ENCODE measurements at places on chromosomes 12 and 14. TPM values are rescaled to one million over a fixed set of nuclear protein-coding genes. Genes with fewer than 3 reads are reported as not detected.

Gene AQP2
- 242 TPM for polyA plus RNA-seq

Gene TEAD4
- 9.4 TPM for polyA plus RNA-seq

Gene PLCZ1
- 0.23 TPM for polyA plus RNA-seq

Gene ANO2
- polyA plus RNA-seq, result 1.8 TPM

Gene P2RX2
- 1.6 TPM for polyA plus RNA-seq

Gene SYNJ2BP
- polyA plus RNA-seq, result 25.2 TPM

Gene KCNMB4
- 18.6 TPM for polyA plus RNA-seq

Gene CDH24
- polyA plus RNA-seq, result 37.3 TPM

- DNase-seq, result peak; percentile 12
Measured at GRCh38 chr12:101642115-101643067, 47.6 kb downstream of the MYBPC1 start.

DNA sequence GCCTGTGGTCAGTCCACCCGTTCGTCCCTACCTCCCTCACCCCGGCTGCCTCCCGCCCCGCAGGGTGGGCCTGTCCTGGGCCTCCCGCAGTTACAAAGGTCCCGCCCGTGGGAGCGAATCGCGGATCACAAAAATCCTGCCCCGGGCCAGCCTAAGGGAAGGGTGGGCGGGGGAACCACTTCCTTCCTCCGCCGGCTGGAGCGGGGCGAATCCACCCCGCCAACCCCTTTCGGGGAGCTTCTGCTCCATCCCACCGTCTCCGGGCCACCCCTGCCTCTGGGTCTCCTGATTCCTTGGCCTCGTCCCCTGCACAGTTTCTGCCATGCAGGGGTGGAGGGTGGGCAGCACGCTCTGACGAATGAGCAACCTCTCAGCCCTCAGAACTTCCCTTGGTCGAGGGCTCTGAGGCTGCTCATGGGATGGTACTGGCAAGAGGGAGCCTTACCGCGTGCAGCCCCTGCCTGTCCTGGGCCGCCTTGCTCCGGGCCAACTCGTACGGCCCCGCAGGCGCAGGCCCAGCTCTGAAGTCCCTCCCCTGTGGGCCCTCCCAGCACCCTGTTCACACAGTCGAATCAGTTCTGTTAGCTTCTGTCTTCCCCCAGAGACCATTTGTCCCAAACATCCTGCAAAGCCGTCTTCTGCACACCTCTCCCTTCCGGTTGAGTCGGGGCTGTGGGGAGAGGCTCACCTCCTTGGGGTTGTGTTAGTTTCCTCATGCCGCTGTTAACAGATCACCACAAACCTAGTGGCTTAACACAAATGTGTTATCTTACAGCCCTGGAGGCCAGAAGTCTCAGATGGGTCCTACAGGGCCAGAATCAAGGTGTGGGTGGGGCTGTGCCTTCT, 589 bp upstream of the HVCN1 start:
- DNase-seq, result no peak

- DNase-seq, result no peak
Measured at GRCh38 chr12:94586589-94587259, 63.6 kb downstream of the TMCC3 start.

GRCh38 chr14:23310546-23310945, 3.9 kb downstream of the BCL2L2 start:
- DNase-seq, result no peak

DNA sequence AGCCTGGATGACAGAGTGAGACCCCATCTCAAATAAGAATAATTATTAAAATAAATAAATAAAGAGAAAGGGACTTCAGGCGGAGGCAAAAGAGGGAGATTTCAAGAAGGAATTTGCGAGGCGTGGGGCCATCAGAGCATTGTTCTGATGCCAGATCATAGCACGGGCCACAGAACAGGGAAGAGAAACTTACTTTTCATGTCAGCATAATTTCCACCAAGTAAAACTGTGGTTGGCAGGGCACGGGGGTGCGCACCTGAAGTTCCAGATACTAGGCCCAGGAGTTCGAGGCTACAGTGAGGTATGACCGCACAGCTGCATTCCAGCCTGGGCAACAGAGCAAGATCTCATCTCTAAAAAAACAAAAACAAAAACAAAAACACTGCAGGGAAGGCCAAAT, 11.0 kb upstream of the PLBD1 start:
- no peak for DNase-seq

DNA sequence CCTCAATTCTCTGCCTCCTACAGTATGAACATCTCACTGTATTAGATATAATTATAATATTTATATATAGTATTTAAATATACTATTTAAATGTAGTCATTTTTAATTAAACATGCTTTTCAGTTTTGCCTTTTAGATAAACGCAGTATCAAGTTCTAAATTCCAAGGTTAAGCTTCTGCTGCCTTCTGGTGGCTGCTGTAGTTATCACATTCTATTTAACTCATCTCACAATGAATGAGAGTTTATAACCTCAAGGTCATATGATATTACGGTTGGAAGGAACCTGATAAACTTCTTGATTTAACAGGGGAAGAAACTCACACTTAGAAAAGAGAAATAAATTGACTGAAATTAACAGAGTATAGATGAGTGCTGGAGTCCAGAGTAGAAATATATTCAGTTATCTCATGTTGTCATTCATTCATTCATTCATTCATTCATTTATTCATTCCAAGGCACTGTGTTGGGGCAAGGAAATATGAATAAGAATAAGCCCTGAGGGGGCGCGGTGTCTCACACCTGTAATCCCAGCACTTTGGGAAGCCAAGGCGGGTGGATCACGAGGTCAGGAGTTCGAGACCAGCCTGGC, 31.9 kb downstream of the GUCY2C start:
- DNase-seq, result peak; percentile 12

GRCh38 chr12:69935651-69936100, 110.6 kb downstream of the MYRFL start:
- DNase-seq, result no peak

DNA sequence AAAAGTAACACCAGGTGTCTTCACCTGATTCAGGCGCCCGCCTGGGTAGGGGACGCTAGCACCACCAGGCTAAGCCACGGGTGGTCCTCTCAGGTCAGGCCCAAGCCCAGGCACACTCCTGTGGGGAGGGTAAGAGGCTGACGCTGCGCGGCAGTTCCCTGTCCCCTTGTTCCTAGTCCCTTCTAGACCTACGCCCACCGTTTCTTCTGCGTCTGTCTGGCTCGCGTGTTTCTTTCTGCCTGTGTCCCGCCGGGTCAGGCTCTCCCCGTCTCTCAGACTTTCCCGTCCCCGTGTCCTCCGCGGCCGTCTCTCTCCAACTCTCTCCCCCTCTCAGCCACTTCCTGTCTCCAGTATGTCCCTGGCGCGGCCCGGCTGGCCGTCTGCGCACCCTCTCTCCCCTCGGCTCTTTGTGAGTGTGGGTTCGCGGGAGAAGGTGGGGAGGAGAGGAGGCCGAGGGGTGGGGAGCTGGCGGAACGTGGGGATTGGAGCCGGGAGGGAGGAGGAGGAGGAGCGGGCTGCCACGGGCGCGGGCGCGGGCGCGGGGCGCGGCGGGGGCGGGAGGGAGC, 3.1 kb upstream of the TNS2 start:
- no peak for DNase-seq

GRCh38 chr14:79037593-79037992, 867.4 kb downstream of the NRXN3 start:
- DNase-seq, result no peak

DNA sequence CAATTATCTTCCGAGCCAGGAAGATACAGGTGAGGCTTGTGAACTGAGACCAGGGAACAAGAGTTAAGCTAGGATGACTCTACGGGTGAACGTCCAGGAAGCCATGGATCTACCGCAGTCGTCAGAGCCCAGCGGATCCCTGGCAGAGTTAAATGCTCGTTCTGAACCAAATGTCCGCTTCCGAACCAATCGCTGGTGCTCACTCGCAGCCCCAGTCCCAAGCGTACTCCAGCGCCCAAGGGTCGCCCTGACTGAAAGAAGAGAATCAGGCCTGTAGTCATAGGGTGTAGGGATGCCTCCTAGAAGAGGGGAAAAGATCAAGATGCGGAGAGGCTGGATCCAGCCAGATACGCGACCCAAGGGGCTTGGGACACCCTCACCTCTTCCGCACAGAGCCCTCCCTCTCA, 283 bp downstream of the VIPAS39 start:
- no peak for DNase-seq

GRCh38 chr14:49622022-49622607, 1.5 kb downstream of the MGAT2 start:
- no peak for DNase-seq

- DNase-seq, result no peak
Measured at GRCh38 chr14:53389202-53389601, 236.1 kb upstream of the DDHD1 start.

GRCh38 chr12:29216266-29216665, 67.2 kb downstream of the FAR2 start:
- DNase-seq, result no peak

DNA sequence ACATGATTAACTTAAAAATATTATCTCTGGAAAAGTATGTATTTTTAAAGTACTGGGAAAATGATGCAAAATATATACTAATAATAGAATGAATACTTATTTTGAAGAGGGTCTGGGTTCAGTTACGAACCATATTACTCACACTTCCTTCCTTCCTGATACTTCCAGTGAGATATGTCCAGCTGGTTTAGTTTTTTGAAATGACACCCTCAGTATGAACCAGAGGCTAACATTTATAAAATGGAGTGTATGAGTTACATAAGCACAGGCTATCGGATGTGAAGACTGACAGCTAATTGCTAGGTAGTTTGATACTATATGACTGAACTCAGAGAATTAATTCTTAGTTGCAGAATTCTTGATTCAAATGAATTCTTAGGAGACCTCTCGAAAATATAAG, 122.9 kb downstream of the OTOGL start:
- no peak for DNase-seq

- no peak for DNase-seq
Measured at GRCh38 chr14:100078997-100079725, 13.9 kb downstream of the EVL start.

DNA sequence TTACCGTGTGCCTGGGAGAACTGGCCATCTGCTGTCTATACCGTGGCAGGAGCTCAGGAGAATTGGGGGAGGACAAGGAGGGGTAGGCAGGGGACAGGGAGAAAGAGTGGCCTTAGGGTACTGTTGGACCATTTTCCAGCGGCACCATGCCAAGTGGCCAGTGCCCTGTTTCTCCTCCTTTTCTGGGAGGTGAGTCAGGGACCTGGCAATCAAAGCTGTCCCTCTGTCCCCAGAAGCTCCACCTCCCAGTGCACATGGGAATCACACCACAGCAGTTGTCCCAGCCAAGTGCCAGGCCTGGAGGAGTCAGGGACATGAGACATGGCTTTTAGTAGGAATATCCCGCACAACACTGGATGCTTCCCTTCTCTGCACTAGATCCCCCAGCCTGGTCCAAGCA, 118.0 kb downstream of the GCH1 start:
- no peak for DNase-seq

DNA sequence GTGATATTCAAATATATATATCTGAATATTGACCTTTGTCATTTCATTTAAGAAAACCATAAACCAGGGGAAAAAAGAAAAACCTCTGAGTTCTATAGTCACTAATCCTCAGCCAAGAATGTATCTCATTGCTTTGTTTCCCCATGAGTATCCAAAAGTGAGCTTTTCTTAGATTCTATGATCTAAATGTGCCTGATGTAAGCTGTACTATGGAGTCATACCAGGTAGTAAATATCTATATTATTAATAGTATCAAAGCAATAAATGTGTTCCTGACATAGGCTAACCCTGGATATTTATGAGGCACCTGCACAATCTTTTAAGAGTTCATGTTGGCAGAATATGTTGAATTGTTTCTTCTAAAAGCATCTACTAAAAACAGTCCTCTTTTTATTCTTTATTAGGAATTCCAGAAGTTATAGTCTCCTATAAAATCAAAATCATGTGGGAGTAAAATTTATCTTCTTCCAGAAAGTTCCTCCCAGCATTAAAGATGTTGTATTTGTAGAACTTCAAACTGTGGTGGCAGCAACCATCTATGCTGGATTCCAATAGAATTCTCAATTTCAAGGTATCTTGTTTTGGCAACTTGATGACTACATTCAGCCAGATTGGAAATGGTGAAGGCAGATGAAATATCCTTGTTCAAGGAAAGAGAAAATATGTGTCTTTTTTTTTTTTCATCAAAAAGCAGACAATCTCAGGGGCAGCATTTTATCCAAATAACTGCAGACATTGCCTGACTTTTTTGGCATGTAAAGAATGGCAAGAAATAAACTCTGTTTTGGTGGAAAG, 139.7 kb upstream of the RASSF8 start:
- no peak for DNase-seq

DNA sequence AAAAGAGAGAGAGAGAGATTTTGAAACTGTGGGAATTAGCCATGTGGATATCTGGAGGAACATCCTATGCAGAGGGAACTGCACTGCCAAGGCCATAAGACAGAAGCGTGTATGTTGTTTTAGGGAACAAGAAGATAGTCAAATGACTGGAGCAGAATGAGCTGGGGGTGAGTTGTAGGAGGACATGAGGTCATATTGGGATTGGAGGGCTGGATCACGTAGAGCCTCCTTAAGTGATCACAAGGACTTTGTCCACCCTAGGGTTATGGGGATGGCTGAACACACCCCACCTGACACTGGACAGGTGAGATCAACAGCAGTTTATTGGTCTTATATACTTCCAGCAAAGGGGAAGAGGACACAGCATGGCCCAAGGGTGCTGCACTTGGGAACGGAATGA, 8.2 kb upstream of the CGRRF1 start:
- no peak for DNase-seq

DNA sequence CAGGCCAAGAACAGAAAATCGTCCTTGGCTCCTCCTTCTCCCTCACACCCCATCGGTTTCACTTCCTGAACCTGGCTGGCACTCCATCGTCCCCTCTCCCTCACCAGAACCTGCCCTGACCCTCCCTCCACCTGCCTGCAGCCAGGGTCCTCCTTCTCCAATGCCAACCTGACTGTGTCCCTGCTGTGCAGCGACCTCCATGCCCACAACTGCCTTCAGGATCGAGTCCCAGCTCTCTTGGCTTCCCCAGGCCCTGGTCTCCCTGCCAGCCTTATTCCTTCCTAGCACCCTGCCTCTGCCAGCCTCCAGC, 19.8 kb downstream of the HVCN1 start:
- DNase-seq, result no peak

- no peak for DNase-seq
Measured at GRCh38 chr12:66235626-66236281, 46.7 kb downstream of the IRAK3 start.

GRCh38 chr12:110071967-110072366, 23.6 kb upstream of the C12orf76 start:
- no peak for DNase-seq

- no peak for DNase-seq
Measured at GRCh38 chr12:102029141-102029540, 32.6 kb downstream of the WASHC3 start.

DNA sequence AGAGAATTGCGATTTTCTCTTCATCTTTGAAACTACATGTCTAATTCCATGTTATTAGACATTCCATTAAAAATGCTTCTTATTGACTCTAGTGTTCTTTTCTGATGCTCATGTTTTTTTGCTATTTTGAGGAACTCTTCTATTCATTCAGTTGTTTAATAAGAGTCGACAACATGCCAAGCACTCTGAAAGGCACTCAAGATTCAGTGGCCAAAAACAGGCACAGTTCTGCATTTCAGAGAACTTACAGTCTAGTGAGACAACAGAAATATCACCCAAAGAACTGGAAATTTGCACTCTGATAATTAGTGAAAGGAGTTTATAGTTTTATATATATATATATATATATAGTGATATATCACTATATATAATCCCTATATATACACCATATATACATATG, 111.7 kb downstream of the TSHR start:
- no peak for DNase-seq
